ENCODE measurements at places on chromosomes 1 and 21.

DNA sequence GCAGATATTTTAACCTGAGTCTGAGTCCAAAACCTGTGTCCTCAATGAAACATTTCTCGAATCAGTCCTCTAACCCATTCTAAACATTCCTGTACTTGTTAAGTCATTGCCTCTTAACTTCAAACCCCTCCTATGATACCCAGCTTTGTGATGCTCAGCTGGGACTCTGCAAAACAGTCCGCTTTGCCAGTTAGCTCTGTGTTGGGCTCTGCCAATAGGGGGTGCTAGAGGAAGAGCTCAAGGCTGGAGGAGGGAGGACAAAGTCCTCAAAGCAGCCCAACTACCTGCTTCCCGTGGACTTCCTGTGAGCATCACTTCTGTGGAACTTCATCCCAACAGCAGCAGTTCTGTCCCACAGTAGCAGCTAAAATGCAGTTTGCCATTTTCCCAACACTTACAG lies 38.1 kb upstream of the SYT14 start:
- no peak for DNase-seq

DNA sequence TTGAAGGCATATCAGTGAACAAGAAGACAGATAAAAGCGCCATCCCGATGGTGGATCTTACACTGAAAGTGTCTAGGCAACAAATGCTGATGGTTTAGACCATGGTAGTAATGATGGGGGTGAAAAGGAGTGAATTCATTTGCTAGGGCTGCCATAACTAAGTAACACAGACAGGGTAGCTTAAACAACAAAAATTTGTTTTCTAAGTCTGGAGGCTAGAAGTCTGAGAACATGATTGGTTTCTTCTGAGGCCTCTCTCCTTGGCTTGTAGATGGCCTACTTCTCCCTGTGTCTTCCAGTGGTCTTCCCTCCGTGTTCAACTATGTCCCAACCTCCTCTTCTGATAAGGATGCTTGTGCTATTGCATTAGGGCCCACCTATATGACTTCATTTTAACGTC lies 13.4 kb upstream of the RAB3B start:
- no peak for DNase-seq

- no peak for DNase-seq
Observed at GRCh38 chr1:41152622-41153044, 89.5 kb downstream of the SCMH1 start.

- no peak for DNase-seq
Observed at GRCh38 chr1:205248793-205249601, 21.3 kb downstream of the TMCC2 start.

DNA sequence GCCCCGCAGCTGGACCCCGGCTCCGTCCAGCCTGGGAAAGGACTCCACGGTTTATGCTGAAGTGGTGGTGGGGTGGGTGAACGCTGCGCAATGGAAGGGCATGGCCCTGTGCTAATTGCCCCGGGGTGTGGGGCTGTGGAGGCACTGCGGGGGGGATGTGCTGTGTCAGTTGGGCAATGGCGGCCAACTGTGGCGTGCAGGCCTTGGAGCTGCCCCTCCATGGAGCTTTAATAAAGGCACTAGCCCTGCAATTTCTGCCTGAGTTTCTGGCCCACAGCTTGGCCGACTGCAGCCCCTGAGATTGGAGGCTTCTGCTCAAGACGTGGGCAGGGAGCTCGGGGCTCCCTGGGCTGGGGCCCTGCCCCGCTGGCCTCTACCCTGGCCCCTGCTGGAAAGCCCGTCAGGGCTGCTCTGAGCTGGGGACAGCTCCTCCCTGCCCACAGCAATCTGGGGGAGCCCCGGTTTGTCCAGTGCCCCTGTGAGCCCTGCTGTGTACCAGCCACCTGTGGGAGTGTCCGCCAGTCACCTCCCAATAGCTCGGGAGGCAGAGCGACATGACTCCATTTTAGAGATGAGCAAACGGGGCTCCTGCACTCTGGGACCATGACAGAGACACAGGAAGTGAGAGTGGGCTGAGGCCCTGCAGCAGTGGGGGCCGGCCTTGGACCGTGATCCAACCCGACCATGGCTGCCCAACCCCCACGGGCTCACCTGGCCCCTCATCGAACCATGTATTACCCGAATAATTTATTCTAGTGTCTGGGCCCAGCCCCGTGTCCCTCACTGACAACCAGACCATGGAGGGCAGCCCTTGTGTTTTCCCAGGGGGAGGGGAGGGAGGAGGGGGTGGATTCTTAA lies 8.7 kb upstream of the TNFRSF14 start:
- no peak for DNase-seq

GRCh38 chr1:39695016-39695415 lies 3.8 kb upstream of the HPCAL4 start:
- DNase-seq = no peak

DNA sequence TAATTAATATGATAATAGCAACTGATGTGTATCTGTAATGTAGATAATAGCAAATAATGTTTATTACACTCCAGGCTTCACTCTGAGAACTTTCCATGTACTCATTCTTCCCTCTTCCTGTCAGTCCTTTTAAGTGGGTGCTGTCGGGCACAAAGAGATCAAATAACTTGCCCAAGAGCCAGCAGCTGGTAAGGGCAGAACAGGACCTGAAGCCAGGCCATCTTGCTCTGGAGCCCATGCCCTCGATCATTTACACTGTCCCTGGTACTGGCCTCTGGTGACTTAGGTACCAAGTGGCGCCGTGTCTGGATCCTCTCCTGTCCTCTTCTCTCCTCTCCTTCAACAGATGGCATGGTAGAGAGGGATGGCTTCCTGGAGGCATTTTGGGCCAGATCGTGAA lies 97.2 kb downstream of the VPS13D start:
- no peak for DNase-seq

- DNase-seq = no peak
Observed at GRCh38 chr1:162710780-162711465, 78.7 kb downstream of the DDR2 start.

DNA sequence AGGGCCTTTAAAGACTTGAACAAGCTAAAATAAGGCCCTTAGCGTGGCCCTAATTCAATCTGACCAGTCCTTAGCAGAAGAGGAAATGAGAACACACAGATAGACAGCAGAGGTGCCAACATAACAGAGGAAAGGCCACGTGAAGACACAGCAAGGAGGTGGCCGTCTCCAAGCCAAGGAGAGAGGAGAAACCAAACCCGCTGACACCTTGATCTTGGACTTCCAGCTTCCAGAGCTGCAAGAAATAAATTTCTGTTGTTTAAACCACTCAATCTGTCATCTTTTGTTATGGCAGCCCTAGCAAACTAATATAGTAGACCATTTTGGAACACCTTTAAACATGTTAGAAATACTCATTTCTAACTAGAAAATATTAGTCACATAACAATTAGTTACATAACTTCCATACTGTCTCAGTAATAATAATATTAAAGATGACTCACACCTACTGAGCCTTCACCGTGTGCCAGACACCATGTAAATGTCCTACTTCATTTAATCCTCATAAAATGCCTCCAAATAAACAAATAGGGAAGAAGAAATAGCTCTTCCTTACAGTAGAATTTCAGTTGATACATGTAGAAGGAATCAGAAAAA lies 47.9 kb downstream of the S1PR1 start:
- DNase-seq = no peak

DNA sequence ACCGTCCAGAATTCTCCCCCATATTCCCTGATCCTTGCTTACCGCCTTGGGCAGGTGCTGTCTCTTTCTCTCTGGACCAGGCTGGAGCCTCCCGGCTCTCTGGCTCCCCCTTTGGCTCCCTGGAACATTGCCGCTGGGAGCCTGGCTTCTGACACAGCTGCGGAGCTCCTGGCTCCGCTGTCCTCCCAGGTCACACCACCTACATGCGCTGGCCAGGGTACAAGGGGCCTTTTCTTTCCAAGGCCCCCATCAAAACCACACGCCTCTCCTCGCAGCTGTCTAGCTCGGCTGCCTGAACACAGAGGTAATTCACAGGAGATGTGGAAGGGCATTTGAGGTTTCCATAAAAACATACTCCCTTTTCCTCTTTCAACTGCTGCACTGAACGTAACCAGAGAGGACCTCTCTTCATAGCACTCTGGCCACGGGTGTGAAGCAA lies 7.5 kb upstream of the ZNF648 start:
- DNase-seq = peak; percentile 64

GRCh38 chr1:205596876-205597275 lies 34.9 kb downstream of the ELK4 start:
- DNase-seq = no peak

- DNase-seq = no peak
Observed at GRCh38 chr1:208511242-208511860, 267.2 kb upstream of the PLXNA2 start.

DNA sequence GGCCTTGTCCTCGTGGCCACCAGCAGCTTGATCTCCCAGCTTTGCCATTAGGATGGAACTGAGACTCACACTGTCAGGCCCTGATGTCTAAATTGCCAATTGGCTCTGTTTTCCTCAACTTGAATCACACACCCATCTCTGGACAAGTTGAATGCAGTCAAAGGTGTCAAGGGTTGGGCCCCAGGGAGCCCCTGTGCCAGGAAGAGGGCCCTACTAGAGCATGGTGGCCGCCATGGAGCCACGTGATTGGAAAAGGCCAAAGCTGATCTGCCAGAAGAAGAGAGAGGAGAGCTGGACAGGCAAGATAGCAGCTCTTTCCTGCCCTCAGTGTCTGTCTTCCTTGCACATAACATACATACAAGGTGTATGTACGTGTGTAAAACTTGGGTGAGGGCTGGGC lies 54.9 kb upstream of the NEK2 start:
- no peak for DNase-seq

Measured in trophoblast cell (in vitro differentiated cells and primary cell).